ENCODE measurements at places on chromosomes 3 and 15. TPM values are rescaled to one million over a fixed set of nuclear protein-coding genes. Genes with fewer than 3 reads are reported as not detected.
A peak's percentile ranks its signal among the peaks of the same experiment; 100 is the strongest.

DNA sequence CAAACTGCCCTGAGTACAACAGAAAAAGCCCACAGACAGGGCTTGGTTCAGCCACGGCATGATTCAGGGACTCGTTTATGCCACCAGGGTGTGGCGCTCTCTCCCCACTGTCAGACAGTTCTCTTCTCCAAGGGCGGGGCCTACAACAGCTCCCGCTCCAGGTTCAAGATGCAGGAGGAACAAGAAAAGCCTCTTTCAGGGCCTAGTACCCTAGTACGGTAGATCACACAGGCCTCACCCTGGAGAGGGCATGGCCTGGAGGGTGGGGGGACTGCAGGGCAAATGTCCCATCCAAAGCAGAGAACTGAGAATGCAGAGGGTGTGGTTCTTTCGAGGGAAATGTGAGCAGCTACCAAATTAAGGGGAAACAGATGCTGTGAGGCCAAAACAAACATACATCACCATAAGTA, 12.0 kb downstream of the MESD start:
- DNase-seq = no peak

DNA sequence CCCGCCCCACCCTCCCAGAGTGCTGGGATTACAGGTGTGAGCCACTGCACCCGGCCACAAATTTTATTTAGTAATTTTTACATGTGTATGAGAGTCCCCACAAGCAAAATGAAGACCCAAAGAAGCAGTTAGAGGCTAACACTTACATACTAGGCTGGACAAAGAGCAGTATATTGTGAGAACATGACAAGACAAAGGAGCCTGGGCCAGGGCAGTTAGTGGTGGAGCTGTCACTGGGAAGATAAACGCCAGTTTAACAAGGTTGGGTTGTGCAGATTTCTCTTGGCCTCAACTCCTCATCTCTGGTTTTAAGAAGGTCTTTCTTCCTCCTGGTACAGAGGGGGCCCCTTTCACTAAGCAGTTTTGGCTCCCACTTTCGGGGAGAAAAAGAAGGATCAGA, 19.9 kb upstream of the FAM174B start:
- DNase-seq = no peak

- peak; percentile 59 for DNase-seq
Measured at GRCh38 chr3:50274371-50275104, 4.3 kb upstream of the LSMEM2 start.

- no peak for DNase-seq
Measured at GRCh38 chr3:179551349-179552105, 11.2 kb upstream of the ACTL6A start.

GRCh38 chr15:96585484-96586386, 255.2 kb downstream of the NR2F2 start:
- no peak for DNase-seq

GRCh38 chr3:116001151-116001621, 377.9 kb downstream of the GAP43 start:
- DNase-seq = no peak

GRCh38 chr3:72127844-72128243, 342.9 kb upstream of the PROK2 start:
- no peak for DNase-seq

DNA sequence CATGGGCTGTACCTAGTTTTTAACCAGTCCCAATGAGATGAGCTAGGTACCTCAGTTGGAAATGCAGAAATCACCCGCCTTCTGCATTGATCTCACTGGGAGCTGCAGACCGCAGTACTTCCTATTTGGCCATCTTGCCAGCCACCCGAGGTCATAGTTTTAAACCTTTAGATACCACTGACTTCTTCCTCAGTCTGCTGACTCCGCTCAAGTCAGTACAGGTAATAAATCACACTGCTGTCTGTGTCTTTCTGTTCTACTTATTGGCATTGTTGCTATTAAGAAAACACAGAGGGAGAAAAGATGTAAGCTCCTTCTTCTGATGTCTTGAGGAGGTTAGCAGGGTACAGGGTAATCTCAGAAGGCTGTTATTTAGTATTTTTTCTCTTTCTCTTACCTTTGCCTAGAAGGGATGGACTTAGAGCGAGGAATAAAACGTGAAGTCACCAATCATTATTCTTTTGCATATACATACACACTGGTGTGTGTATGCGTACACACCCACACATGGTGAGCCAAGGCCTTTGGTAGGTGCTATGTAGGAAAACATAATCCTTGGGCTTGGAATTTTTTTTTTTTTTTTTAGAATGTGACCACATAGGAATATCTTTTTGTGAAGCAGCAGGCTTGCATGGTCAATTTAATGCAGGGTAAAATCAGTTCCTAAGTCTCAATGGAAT, 197.2 kb downstream of the EDEM1 start:
- DNase-seq = no peak

DNA sequence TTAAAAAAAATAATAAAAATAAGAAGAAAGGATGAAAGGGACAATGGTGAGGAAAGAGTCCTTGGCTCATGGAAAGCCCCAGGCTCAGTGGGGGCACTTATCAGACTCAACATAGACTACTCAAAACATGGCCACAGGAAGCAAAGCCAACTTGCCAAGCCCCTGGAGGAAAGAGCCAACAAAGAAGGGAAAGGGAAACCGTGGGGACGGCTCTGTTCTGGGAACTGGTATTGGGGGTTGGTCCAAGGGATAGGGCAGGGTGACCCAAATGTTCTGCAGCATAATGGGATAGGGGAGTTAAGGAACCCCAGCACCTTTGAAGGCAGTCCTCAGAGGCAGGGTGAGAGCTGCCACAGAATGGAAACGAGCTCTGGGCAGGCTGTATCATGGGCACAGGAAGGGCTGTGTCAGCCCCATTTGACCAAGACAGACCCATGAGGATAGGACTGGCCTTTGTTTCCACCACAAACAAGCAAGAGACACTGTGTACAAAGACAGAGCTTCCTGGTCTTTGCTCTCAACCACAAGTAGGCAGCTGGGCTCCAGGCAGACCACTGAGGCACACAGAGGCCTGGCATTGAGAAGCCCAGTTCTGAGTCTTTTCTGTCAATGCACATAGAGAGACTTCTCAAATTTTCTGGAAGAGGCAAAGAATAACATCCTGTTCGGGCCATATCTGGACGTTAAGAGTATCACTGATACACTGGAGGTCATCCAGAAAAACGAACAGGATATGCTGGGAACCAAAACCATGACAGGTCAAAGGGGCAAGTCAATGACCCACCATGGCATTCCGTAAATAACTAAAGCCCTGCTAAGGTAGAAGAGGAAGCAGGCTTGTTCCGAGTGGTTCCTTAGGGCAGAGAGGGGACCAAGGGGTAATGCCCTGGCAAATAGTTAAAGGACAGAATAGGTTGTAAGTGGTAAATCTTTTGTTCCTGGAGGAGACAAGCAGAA, 10.6 kb upstream of the SEMA7A start:
- DNase-seq = no peak

DNA sequence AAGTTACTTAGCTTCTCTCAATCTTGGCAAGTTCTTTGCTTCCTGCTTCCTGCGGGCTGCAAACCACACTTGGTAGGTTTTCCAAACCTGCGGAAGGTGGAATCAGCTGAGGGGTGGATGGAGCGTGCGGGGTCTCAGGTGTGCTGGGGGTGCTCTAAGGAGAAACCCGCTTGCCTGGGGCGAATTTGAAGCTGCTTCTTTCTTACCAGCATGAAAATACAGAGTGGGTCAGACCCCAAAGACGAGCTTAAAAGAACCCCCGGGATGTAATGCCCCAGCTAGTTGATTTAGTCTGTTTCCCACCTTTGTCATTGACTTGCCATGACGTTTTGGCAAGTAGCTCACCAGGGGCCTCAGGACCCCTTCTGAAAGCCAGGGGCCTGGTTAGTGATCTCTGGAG, 28.8 kb upstream of the CORO2B start:
- no peak for DNase-seq

DNA sequence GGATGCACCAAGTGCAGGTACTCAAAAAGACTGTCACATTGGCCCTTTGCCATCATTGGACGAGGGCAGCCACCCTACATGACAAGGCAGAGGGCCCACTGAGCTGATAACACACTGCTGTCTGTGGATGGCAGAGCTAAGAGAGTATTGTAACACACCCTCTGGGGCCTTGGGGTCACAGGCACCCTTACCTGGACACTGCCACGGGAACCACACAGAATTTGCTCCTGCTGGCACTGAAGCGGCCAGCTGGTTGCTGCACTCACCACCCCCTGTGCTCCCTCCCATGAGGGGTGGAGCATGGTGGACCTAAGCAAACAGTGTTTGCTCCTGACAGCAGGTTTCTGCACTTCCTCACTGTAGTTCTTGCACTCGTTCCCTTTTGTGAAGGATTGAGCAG, 208.2 kb upstream of the SGO1 start:
- DNase-seq = no peak

DNA sequence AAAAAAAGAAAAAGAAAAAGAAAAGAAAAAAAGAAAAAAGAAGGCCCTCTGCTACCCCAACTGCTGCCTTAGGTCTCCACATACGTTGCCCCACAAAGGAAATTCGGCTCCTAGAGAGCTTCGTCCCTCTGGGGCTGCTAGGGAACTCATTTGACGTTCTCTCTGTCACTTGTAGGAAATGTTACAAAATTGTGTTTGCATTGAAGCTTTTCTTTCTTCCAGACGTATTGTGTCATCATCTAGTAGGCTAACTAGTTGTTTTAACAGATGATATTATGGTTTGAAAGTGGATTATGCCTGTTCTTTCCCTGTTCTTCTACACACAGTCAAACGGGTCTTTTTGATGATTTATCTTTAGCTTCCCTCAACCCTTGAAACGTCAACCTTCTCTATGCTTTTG, 125.3 kb downstream of the BDH1 start:
- no peak for DNase-seq

GRCh38 chr15:82832601-82833361, 23.4 kb downstream of the WHAMM start:
- DNase-seq = no peak

DNA sequence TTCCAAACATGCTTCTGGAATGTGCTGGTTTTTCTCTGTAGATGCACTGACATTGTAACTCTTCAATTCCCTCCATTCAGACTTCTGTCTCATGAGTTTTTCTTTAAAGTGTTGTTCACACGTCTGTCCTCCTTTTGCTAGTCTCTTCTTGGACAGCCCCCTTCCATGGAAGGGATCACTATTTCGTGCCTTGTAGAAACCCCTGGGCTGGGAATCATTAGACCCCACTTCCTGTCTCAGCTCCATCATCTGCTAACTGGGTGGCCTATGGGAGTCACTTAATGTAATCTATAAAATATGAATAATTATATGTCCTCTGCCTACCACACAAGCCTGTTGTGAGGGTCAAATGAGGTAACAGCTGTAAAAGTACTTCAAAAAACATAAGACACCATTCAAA, 110.6 kb downstream of the THSD4 start:
- DNase-seq = no peak

- no peak for DNase-seq
Measured at GRCh38 chr15:75043509-75044257, 20.3 kb downstream of the PPCDC start.

GRCh38 chr3:4604693-4605092, 111.5 kb downstream of the ITPR1 start:
- no peak for DNase-seq

GRCh38 chr3:97960993-97961766, 11.1 kb downstream of the RIOX2 start:
- DNase-seq = no peak

GRCh38 chr3:116166121-116166520, 279.2 kb downstream of the LSAMP start:
- DNase-seq = no peak

GRCh38 chr3:23019596-23020300, 183.4 kb upstream of the UBE2E2 start:
- no peak for DNase-seq

- no peak for DNase-seq
Measured at GRCh38 chr3:115784739-115785536, 161.6 kb downstream of the GAP43 start.

DNA sequence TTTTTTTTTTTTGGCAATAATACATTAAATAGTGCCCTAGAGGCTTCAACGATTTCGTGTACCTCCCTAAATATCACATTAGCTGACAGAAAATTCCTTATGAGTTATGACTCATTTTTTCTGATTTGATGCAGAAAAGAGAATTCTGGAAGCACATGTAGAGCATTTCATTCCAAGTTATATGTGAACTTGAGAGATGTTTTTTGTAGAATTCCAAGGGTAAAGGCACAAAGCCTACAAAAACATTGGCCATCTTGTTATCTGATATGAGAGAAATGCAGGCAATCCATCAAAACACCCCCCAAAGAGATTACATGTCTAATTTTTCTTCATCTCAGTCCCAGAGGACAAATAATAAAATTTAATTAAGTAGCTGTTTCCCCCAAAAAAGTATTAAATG, 6.7 kb upstream of the PFN2 start:
- no peak for DNase-seq

GRCh38 chr15:71601038-71601834, 209.1 kb upstream of the NR2E3 start:
- DNase-seq = no peak

DNA sequence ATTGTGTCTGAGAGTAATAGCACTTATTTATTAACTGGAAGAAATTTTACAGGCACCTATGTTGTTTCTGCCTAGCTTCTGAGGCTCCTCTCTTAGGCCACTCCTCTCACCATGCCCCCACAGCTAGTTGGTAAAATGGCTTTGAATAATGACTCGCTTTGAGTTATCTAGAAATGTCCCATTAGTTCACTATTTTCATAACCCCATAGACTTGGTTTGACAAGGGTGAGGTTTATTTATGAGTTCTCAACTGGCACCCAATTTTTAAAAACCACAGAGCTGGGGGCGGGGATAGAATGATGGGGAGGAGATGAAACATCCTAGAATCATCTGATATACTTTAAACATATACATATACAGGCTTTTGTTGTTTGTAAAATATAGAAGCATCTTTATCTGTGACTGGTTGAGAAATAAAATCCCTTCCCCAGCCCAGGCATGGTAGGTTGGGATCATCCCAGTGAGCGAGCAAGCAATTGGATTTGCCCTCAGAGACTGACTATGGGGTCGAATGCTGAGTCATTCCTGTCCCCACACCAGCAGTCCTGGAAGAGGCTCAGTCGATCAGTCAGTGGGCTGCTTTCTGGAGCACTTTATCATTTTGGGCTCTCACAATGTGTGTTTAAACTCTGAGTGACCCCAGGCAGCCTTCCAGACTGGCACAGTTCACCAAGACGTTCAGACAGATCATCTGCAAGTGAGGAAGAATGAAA, 60.2 kb upstream of the TSEN2 start:
- DNase-seq = no peak

DNA sequence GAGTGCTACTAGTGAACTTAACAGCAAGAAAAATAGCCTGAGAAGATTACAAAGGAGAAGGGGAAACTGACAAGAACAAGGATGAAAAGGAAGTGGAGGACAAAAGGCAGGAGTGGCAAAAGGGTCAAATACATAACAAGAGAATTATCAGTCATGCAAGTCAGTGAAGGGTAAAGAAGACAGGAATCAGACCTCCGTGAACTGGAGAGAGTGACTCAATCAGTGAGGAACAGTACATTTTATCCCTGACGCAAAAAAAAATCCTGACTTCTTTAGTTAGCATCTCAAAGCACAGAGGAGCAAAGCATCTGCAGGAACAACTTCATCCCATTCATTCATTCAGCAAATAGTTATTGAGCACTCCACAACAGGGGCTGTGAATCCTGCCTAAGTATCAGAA, 97.8 kb downstream of the SST start:
- DNase-seq = no peak

The OXTR gene
- total RNA-seq = 3.1 TPM

The CAND2 gene
- total RNA-seq = 7.9 TPM

The TMOD2 gene
- 7.4 TPM for total RNA-seq

The GRK7 gene
- total RNA-seq = not detected

The ZNF662 gene
- 0.40 TPM for total RNA-seq

The WDR93 gene
- 1.3 TPM for total RNA-seq

The PCOLCE2 gene
- 2.2 TPM for total RNA-seq

The TIGIT gene
- total RNA-seq = not detected

The PLSCR5 gene
- not detected for total RNA-seq

The SPTSSB gene
- 30.1 TPM for total RNA-seq

The SPINT1 gene
- total RNA-seq = 217 TPM

The CADPS gene
- 149 TPM for total RNA-seq

The LOXL1 gene
- 17.1 TPM for total RNA-seq

Measured in progenitor cell of endocrine pancreas (in vitro differentiated cells).